SJSA1 (cell line): ENCODE measurements at places on chromosomes 1 and 21.

DNA sequence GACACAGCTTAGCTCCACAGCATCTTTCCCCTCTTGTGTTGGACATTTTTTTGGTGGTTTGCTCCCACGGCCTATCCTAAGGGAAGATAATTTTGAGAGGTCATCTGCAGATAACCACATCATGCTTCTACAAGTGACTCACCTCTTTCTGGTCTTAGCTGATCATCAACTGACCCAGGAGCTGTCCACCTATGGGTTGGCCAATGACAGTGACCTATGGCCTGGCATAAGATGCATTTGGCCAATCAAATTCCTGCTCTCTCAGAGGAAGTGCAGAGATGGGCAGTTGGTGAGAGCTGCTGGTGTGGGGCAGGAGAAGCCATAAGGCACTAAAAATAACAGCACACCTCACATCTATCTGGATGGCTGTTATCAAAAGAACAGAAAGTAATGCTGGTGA is 100.0 kb upstream of the CLDN14 start:
- H3K27ac ChIP-seq, result no peak overlapping the region
- peaks cover 4% of the 10 kb centered on the region; the same call in 1 of the 2 replicates for H3K27me3 ChIP-seq
- H3K4me3 ChIP-seq, result no peak overlapping the region
- no peaks in the 10 kb centered on the region for H3K36me3 ChIP-seq
- no peak for DNase-seq

DNA sequence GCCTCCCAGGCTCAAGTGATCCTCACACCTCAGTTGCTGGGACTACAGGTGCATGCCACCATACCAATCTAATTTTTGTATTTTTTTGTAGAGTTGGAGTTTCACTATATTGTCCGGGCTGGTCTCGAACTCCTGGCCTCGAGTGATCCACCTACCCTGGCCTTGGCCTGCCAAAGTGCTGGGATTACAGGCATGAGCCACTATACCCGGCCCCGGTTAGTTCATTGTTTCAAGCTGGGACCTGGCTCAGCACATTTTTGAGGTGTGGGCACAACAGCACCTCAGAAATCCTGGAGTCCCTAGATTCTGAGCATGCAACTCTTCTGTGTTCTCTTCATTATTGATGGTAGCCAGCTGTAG is 21.3 kb downstream of the SH2D2A start:
- no peaks in the 10 kb centered on the region for H3K27me3 ChIP-seq
- H3K4me1 ChIP-seq, result no peaks in the 10 kb centered on the region
- DNase-seq, result no peak
- H3K27ac ChIP-seq, result no peak overlapping the region

- H3K27me3 ChIP-seq, result no peaks in the 10 kb centered on the region
- DNase-seq, result no peak
- H3K4me1 ChIP-seq, result peaks cover 31% of the 10 kb centered on the region
- H3K4me3 ChIP-seq, result peak overlapping the region; percentile 99
These were observed 829 bp downstream of the SPEN start for GRCh38 chr1:15848143-15848928.

DNA sequence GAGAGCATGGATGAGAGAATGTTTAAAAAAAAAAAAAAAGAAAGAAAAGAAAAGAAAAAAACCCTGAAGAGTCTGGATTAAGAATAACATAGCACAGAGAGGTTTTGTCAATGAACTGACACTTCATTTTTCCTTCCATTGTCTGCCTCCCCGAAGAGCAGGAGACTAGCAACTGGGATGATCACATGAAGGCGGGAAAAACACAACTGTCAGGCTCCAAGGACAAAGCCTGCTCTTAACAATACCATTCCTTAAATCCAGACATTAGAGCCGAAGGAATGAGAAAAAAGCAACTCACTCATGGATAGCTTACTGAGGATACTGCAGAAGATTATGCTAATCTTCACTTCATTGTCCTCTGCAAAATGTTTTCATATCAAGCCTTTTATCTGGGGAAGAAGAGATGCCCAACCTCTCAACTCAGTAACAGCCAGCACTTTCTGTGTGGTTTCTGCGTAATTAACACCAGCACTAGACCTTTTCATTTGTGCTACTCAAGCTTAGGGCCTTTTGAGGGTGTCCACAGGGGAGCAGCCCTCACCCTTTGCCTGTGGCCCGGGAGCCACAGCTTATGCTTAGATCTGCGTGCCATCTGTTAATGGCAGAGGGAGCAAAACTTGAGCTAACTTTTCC is 182.3 kb downstream of the BARHL2 start:
- no peak overlapping the region for H3K4me3 ChIP-seq
- H3K36me3 ChIP-seq, result no peaks in the 10 kb centered on the region
- no peaks in the 10 kb centered on the region for H3K4me1 ChIP-seq
- no peak for DNase-seq
- H3K27me3 ChIP-seq, result no peaks in the 10 kb centered on the region

DNA sequence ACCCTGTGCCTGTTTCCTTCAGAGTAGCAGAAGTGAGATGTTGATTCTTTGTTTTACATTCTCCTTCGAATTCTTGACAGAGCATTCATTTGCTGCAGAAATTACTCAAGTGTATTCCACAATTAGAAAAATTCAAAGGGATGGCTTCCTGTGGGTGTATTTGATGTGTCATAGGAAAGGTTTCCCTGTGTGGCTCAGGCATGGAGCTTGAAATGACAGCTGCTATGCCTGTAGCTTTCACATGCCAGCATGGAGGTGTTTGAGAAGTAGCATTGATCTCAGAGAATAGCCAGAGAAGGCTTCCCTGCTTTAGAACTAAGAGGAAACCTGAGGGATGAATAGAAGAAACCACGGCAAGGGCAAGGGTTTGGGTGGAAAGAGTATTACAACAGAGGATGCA is 317.2 kb upstream of the DEPDC1 start:
- H3K36me3 ChIP-seq, result no peaks in the 10 kb centered on the region
- no peaks in the 10 kb centered on the region for H3K27me3 ChIP-seq
- H3K4me1 ChIP-seq, result no peaks in the 10 kb centered on the region
- H3K4me3 ChIP-seq, result no peak overlapping the region
- no peak overlapping the region for H3K27ac ChIP-seq

DNA sequence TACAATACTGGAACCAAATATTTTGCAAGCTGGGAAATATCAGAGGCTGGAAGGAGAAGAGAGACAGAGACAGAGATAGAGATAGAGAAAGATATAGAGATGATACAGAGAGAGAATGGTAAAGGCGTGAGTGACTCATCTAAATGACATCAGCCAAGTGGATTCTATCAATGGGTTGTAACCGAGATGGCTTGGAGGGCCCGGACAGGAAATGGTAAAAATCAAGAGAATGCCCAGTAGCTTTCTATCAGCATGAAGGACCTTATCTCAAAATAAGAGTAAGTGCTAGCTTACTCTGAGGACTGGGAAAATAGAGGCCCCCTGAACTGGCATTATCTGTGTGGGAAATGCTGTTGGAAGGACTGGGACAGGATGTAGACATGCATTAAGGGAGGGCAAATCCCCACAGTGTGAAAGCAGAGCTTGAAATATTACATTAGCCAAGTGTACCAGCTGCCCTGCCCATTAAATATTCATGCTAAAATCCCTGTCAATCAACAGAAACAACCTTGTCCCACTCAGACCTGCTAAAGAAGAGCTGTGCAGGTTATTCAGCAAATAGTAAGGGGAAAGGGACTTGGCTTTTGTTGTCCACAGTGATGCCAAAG is 76.6 kb upstream of the ZNF644 start:
- DNase-seq, result no peak
- no peaks in the 10 kb centered on the region for H3K27me3 ChIP-seq
- H3K4me1 ChIP-seq, result peaks cover 10% of the 10 kb centered on the region
- H3K36me3 ChIP-seq, result no peaks in the 10 kb centered on the region
- no peak overlapping the region for H3K4me3 ChIP-seq

- H3K27me3 ChIP-seq, result no peaks in the 10 kb centered on the region
- no peaks in the 10 kb centered on the region for H3K36me3 ChIP-seq
- no peak overlapping the region for H3K4me3 ChIP-seq
These were observed 11.0 kb downstream of the GSTM5 start for GRCh38 chr1:109722908-109723691.

GRCh38 chr21:31405604-31406003 is 61.5 kb upstream of the TIAM1 start:
- DNase-seq, result no peak
- no peak overlapping the region for H3K4me3 ChIP-seq
- no peaks in the 10 kb centered on the region for H3K36me3 ChIP-seq
- H3K4me1 ChIP-seq, result 0 out of 2 replicates have a peak, but pooled peaks cover 3% of the 10 kb centered on the region

GRCh38 chr1:32954168-32954567 is 10.4 kb downstream of the RNF19B start:
- peaks cover 14% of the 10 kb centered on the region for H3K4me1 ChIP-seq
- H3K27me3 ChIP-seq, result no peaks in the 10 kb centered on the region
- peak overlapping the region; percentile 6; the same call in 1 of the 2 replicates for H3K27ac ChIP-seq
- no peak overlapping the region for H3K4me3 ChIP-seq
- no peaks in the 10 kb centered on the region for H3K36me3 ChIP-seq

DNA sequence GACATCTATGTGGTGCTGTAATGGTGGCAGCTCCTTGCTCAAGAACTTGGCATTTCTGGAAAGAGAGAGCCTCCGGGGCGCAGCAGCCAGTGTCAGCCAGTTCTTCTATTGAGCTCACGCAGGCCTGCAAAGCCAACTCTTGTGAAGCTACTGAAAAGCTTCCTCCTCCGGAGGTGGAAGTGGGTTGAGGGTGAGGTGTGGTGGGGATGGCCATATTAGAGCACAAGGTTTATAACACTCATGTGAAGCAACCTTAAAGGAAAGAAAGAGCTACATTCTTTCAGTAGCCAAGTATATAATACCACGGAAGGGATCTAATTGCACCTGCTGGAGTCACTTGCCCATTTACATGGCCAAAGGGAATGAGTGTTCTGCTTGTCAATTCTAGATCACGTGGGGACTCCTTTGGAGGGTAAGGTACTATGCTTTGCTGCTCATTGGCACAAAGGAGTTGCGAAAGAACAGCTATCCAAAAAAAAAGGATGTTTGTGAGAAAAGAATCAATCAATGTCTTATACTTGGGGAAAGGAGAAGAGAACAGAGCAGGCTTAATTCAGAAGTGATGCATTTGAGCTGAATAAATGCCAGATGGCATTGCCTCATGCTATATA is 18.3 kb upstream of the MAP10 start:
- no peak for DNase-seq
- H3K27me3 ChIP-seq, result no peaks in the 10 kb centered on the region
- H3K4me1 ChIP-seq, result no peaks in the 10 kb centered on the region
- H3K27ac ChIP-seq, result no peak overlapping the region
- no peaks in the 10 kb centered on the region for H3K36me3 ChIP-seq

DNA sequence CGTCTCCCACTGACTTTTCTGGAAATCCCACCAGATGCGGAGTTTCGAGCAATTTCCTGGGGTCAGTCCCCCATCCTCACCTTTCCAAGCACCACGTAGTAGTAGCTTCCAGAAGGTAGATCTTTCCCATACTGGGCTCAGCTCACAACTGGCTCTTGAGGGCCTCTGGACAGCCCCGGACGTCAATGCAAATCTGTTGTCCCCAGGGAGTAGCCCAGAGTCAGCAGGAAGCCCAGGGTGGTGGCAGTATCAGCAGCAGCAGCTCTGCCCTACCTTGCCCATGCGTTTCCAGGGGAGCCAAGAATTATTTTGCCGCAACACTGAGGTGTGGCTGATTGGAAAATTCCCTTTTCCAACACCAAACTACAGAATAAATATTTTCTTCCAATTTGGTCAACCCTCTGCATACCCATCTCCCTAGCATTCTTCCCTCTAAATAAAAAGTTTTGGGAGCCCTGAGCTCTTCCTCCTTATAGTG is 70.3 kb downstream of the CD46 start:
- DNase-seq, result no peak
- no peak overlapping the region for H3K4me3 ChIP-seq
- H3K27me3 ChIP-seq, result no peaks in the 10 kb centered on the region
- H3K36me3 ChIP-seq, result no peaks in the 10 kb centered on the region
- peaks cover 30% of the 10 kb centered on the region for H3K4me1 ChIP-seq

GRCh38 chr1:39239968-39240367 is 35.5 kb downstream of the MACF1 start:
- H3K4me1 ChIP-seq, result peaks cover 9% of the 10 kb centered on the region
- no peak overlapping the region for H3K27ac ChIP-seq
- no peaks in the 10 kb centered on the region for H3K36me3 ChIP-seq
- H3K27me3 ChIP-seq, result no peaks in the 10 kb centered on the region
- no peak overlapping the region for H3K4me3 ChIP-seq
- DNase-seq, result no peak

DNA sequence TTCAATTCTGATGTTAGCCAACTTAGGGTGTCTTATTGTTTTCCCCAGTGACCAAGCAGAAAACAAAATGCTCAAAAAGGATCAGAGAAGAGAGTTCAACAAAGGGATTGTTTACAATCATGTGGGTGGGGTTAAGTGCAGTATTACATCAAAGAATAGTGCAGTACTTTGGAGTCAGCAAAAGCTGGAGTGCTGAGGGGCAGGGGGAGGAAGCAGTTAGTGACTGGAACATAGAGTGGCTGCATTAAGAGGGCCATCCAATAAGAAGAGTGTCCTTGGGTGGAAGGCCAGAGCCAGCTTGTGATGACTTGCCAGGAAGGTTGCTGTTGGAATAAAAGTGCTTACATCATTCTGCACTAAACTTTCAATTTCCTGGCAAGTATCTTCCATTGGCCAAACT is 175.5 kb downstream of the CYYR1 start:
- H3K36me3 ChIP-seq, result no peaks in the 10 kb centered on the region
- H3K4me1 ChIP-seq, result no peaks in the 10 kb centered on the region
- H3K4me3 ChIP-seq, result no peak overlapping the region
- DNase-seq, result no peak
- no peak overlapping the region for H3K27ac ChIP-seq

DNA sequence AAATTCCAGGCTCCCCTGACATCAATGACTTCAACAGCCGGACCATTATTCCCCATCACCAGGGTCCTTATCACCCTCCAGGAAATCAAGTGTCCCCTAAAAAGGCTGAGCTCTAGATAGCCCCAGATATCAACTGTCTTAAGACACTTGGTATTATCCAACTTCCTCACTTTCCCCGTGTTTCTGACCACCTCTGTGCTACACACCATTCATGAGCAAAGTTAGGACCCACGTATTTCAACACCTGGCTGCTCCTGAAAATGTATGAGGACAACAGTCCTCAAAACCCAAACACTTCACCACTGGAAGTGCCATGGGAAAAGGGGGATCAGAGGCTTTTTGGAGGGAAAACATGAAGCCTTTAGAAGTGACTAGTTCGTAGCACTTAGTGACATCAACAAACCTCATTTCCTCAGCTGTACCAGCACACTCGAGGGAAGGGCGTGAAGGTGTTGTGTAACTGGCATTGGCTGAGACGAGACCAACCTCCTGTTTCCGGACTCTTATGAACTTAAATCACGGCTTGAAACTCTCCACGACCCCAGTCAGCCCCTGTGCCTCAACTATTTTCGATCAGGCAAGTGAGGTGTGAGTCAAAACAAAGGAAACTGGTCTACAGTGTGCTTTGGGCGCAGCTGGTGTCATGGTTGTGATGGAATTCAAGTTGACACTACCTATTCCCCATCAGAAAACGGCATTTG is 4.1 kb upstream of the CHD5 start:
- DNase-seq, result no peak
- H3K4me3 ChIP-seq, result no peak overlapping the region
- peaks cover 16% of the 10 kb centered on the region for H3K27me3 ChIP-seq

DNA sequence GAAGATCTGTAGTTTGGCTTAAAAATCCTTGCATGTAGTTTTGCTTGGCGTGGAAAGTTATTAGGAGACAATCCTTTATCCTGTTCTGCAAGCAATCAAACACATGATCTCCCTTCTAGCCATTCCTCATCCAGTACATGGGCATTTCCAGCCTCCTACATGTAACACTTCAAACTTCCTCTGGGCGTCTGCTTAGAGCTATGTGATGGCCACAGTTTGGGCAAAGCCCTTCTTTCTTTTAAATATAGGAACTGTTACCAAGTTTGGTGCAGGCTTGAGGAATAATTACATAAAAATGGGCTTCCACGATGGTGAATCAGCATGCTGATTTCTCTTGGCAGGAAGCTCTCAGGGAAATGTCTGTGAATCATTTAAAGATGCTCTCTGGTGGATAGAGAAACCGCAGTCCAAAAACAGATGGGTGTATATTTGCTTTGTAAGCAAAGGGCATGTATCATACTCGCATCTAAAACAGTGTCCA is 176.9 kb upstream of the FMN2 start:
- H3K27ac ChIP-seq, result no peak overlapping the region
- H3K4me1 ChIP-seq, result no peaks in the 10 kb centered on the region
- no peak for DNase-seq
- H3K36me3 ChIP-seq, result no peaks in the 10 kb centered on the region
